ENCODE measurements at places on chromosomes 2 and 18. TPM values are rescaled to one million over a fixed set of nuclear protein-coding genes. Genes with fewer than 3 reads are reported as not detected.

DNA sequence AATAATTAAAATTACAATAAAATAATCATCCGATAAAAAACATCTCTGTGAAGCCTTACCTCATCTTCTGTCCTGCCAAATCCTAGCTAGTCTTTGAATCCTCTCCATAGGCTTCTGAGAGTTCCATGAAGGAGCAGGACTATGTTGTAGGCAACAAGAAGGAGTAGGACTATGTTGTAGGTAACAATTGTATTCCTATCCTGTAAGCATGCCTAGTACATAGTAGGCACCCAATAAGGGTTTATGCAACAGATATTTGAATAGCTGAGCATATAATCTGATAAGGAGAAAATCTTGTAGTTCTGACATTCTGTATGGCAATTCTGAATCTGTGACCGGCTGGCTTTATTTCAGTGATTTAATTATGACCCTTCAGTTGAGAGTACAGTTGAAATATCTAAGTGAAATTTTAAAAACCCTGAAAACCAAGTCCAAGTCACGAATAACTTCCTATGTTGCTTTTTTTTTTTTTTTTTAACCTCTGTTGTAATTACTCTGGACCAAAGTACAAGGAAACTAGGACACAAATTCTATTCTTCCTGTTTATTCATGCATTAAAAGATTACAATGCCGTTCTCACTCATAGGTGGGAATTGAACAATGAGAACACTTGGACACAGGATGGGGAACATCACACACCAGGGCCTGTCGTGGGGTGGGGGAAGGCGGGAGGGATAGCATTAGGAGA, 27.8 kb downstream of the VWA3B start:
- H3K27ac ChIP-seq, result no peak overlapping the region
- no peaks in the 10 kb centered on the region for H3K36me3 ChIP-seq

- H3K4me3 ChIP-seq, result no peak overlapping the region
- H3K27ac ChIP-seq, result no peak overlapping the region
- H3K36me3 ChIP-seq, result no peaks in the 10 kb centered on the region
- H3K4me1 ChIP-seq, result no peaks in the 10 kb centered on the region
- no peak for DNase-seq
These were observed 80.2 kb upstream of the DNMT3A start for GRCh38 chr2:25421820-25422411.

- H3K4me3 ChIP-seq, result peak overlapping the region; percentile 86
- peak overlapping the region; percentile 98 for H3K27ac ChIP-seq
- no peaks in the 10 kb centered on the region for H3K27me3 ChIP-seq
- no peak for DNase-seq
These were observed 751 bp upstream of the NMI start for GRCh38 chr2:151289972-151290866.

DNA sequence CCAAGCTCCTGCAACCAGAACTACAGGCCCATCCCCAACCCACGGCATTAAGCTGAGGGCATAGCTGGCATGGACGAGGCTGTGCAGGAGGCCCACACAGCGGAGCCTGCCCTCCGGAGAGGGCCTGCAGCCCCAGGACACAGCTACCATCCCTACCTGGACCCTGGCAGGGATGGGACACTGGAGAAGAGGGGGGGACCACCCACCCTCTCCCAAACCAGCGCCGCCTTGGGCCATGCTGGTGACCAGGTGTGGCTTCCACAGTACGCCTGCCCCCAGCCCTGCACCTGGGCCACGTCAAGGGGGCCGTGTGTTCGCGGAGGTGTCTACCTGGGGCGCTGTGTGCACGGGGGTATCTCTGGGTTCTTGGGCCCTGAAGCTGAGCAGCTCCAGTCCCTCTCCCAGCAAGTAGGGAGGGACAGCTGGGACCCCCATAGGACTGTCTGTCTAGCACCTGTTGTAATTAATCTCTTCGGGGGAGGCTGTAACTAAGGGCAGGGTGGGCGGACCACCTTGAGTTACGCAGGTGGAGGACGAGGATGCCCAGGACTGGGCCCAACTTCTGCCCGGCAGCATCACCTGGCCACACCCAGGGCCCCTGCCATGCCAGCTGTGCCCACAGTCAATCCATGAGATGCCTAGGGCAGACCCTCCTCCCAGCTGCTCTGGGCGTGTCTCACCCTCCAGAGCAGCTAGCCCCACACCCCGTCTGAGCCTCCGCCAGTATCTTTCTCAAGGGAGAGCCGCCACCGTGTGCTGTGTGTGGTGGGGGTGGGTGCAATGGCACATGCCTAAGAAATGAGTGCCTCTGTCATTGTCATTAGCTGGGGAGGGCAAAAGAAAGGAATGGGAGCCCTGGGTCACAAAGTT, 18.3 kb downstream of the HS6ST1 start:
- H3K36me3 ChIP-seq, result no peaks in the 10 kb centered on the region
- DNase-seq, result no peak
- no peaks in the 10 kb centered on the region for H3K27me3 ChIP-seq
- no peak overlapping the region for H3K4me3 ChIP-seq
- peak overlapping the region; percentile 50 for H3K27ac ChIP-seq

GRCh38 chr18:28065793-28066186, 111.1 kb downstream of the CDH2 start:
- H3K4me1 ChIP-seq, result no peaks in the 10 kb centered on the region
- H3K27me3 ChIP-seq, result no peaks in the 10 kb centered on the region
- no peak for DNase-seq

The ZSWIM2 gene
- total RNA-seq, result not detected

The PAIP2B gene
- total RNA-seq, result 7.6 TPM

The FBXO15 gene
- total RNA-seq, result not detected

The C2orf78 gene
- not detected for total RNA-seq

The RNF152 gene
- total RNA-seq, result 45.7 TPM

The LRRC30 gene
- total RNA-seq, result not detected

The CTLA4 gene
- 7.9 TPM for total RNA-seq

The TUBA4A gene
- total RNA-seq, result 122 TPM

Data from vagina (tissue), 2 donors.